ENCODE measurements at places on chromosomes 4 and X.
A peak's percentile ranks its signal among the peaks of the same experiment; 100 is the strongest.

DNA sequence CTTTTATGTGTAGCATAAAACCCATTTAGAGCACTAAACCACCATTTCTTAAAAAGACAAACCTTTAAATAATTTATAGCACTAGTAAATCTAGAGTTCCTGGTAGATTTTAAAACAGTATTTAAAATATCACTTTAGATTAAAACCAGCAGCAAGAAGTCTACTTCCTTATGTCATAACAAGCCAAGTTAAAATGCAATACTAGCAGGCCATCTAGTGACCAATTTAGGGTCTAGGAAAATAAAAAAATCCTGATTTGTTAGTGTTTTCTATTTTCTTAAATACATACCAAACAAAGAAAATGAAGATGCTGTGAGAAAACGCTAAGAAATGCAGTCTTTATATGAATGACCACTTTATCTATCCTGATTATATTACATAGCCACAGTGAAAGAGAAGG is 53.9 kb downstream of the PAPSS1 start:
- no peak for ATAC-seq

DNA sequence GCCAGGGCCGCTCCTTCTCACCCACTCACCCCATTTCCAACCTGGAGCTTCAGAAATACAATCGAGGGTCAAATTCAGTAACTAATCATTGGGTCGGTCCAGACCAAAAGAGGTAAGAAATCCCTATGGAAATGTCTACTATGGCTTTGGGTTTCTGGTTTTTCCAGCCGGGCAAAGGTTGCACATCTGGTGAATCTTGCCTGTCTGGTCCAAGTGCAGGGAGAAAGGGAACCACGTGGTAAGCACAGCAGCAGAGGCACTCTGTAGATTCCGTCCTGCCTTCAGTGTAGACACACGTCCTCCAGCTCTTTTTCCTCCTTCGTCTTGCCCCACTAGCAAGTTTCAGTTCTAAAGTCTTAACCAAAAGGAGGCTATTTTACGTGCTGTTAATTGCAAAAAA is 218.0 kb upstream of the JADE1 start:
- ATAC-seq = no peak

GRCh38 chr4:95190751-95191436 is 357.9 kb downstream of the UNC5C start:
- no peak for ATAC-seq

DNA sequence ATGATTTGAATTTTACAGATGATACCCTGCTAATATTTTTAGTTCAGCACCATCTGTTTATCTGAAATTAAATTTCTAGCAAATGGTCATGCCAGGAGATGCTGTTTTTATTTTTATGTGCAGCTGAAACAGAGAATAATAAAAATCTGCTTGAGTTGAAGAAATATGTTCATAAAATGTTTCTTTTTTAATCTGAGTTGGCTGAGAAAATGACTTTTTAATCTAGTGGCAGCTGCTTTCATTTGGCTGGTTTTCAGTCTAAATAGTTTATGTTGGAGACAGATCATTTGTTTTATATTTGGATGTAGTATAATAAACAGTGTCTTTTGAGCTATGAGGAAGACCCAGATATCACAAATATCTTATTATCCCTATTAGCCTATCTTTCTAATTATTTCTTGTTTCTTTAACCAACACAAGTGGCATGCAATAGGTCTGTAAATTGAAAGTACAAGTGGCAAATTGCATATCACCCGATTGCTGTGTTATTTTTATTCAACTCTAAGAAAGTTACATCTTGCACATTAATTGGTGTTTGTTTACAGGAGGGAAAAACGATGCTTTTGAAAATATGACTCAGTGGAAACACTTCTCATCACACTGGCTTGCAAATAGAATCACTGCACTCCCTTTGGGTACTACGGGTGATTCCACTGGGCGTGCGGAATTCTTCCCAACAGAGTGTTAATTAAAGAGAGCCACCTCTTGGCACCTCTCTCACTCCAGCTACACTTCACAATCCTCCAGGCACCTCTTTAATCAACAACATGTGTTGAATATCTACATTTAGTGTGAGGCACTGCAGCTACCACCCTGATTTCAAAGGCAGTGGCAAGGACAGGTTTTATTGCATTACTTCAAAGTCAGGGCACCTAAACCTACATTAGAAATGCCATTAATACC is 51.7 kb upstream of the AP1S2 start:
- ATAC-seq = no peak

DNA sequence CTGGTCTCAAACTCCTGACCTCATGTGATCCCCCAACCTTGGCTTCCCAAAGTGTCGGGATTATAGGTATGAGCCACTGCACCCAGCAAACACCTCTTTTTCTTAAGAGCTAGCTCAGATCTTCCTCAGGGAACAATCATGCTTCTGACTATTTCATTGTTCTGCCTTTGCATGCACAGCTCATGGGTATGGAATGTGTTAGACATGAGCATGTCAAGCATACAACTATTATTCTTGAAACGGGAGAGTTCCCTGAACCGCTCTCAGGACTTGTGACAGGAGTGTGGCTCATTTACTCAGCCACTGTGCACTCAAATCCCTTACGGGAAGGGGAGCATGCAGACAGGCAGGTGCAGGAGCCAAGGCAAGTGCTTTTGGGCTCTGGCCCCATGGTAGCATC is 231.7 kb upstream of the TAPT1 start:
- ATAC-seq = no peak

DNA sequence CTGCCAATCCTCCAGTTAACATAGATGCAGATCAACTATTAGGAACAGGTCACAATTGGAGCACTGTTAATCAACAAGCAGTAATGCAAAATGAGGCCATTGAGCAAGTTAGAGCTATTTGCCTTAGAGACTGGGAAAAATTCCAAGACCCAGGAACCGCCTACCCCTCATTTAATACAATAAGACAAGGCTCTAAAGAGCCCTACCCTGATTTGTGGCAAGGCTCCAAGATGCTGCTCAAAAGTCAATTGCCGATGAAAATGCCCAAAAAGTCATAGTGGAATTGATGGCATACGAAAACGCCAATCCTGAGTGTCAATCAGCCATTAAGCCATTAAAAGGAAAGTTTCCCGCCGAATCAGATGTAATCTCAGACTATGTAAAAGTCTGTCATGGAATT is 20.5 kb upstream of the TRIM61 start:
- no peak for ATAC-seq

DNA sequence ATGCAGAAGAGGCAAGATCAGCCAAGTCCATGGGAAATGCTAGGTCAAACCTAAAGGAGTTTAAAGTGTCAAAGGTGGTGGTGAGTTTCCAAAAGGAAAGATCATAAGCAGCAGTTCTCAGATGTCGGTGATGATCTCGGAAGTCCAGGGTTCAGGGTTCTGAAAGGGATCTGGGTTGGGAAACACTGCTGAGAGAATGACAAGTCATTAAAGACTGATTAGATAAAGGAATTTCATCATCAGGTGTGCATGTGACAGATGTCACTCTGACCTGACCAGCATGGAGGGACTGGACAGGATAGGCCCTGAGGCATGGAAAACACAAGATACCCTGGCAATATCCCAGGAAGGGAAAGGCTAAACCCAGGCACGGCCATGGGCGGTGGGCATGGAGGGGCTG is 195.7 kb upstream of the TBL1X start:
- no peak for ATAC-seq

DNA sequence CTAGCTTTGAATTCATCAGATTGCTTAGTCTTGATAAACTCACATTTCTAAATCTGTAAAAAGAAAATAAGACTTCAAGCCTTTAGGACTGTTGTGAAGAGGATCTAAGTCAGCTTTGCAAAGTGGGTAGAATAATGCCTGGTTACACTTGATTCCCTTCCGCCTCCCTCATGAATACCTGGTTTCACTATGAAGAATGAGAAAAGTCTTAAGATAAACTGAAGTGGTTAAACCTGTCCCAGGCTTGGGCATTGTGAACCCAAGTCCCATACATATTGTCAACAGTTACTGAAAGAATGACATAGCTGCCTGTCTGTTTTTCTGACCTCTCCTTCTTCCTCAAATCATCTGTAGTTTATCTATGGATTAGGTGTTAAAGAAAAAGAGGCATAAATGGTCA is 16.7 kb upstream of the GBA3 start:
- no peak for ATAC-seq

GRCh38 chr4:16524911-16525554 is 298.8 kb upstream of the TAPT1 start:
- no peak for ATAC-seq

- no peak for ATAC-seq
Observed at GRCh38 chr4:37130465-37130864, 114.1 kb upstream of the NWD2 start.

- ATAC-seq = no peak
Observed at GRCh38 chr4:6239968-6240367, 29.7 kb upstream of the WFS1 start.

GRCh38 chr4:74501579-74501978 is 56.6 kb downstream of the AREG start:
- ATAC-seq = no peak

- ATAC-seq = no peak
Observed at GRCh38 chr4:120555058-120555457, 367.5 kb downstream of the PRDM5 start.

DNA sequence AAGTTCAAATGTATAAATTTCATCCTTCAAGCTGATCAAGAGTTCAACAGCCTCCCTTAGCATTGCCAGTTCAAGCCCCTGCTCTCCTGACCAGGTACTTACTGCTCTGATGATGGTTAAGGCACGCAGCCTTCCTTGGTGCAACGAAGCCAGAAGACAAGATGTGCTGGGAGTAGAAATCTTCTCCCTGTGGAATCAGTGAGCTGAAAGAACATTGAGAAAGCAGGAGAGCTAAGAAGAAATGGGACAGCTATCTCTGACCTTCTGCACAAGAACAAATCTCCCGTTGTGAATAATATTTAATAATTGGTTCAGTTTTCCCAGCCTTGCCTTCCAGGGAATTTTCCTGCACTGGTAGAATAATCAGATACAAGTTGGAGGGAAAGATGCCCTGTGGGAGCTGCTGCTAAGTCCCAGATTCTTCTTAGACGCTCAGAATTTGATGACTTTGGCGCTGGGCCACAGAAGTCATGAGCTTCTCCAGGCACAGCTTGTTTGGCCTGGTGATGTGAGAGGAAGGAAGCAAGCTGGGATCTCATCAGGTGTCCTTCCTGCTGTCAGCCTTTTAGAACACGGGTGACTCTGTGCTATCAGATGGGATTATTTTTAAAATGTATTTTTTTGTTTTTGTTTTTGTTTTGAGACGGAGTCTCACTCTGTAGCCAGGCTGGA is 77.8 kb downstream of the CD38 start:
- no peak for ATAC-seq

GRCh38 chrX:39519030-39519488 is 578.7 kb downstream of the BCOR start:
- ATAC-seq = no peak

- no peak for ATAC-seq
Observed at GRCh38 chr4:100805538-100805937, 287.7 kb upstream of the EMCN start.

- ATAC-seq = peak; percentile 88
Observed at GRCh38 chrX:86148024-86148511, at the start of gene DACH2. Gene DACH2 (plus strand): TSS chrX:86148451.

DNA sequence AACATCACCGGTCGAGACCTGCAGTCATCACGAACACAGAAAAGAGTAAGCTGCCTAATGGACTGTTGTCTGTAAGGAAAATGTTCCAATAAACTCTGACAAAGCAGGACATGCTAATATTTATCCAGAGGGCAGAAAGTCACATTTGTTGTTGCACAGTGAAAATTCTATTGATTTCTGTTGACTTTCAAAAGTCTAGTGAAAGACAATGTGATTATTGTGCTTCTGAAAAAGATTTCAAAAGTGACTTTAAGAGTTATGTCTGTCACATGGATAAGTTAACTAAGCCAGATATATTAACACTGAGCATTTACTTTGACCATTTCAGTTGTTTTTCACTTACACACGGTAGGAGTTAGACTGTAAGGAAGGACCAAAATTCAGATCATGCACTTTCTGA is 9.3 kb upstream of the RFC1 start:
- ATAC-seq = no peak

GRCh38 chr4:188639479-188640100 is 500.3 kb downstream of the TRIML1 start:
- no peak for ATAC-seq

- no peak for ATAC-seq
Observed at GRCh38 chr4:82363896-82364487, 9.8 kb downstream of the HNRNPD start.

DNA sequence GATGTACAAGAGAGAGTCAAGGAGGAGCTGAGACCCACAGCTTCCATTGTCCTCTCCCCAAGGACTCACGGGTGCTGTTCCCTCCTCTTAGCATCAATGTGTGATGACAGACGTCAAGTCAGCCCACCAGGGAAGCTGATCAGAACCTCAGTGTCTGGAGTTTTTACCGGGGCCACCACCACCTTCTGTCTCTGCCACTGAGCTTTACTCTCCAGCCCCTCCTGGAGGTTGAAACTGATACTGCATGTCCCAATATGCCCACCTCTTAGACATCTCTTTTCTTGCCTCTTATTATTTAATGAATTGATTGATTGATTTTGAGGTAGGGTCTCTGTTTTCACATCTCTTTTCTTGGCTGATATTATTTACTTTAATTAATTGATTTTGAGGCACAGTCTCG is 10.3 kb upstream of the AKAP17A start:
- ATAC-seq = peak; percentile 57

GRCh38 chrX:96997196-96997595 is 113.5 kb downstream of the RPA4 start:
- no peak for ATAC-seq

- no peak for ATAC-seq
Observed at GRCh38 chr4:173165706-173166105, 2.9 kb upstream of the GALNT7 start.

GRCh38 chr4:123415977-123416376 is 19.4 kb downstream of the SPRY1 start:
- ATAC-seq = no peak

DNA sequence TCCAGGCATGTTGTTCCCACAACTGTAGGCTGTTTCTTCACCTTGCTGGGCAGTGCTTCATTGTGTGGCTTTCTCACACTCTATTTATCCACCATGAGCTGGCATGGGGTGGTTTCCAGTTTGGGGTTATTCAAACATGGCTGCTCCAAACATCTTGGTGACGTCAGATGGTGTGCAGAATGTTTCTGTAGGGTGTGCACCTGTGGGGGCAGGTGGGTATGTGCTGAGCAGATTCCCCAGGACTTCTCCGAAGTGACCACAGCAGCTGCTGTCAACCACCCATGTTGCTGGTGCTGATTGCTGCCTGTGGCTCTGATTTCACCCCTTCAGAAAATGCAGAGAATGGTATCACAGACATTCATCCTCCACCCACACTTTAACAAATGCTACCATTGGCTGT is 5.0 kb upstream of the PSAPL1 start:
- ATAC-seq = no peak

DNA sequence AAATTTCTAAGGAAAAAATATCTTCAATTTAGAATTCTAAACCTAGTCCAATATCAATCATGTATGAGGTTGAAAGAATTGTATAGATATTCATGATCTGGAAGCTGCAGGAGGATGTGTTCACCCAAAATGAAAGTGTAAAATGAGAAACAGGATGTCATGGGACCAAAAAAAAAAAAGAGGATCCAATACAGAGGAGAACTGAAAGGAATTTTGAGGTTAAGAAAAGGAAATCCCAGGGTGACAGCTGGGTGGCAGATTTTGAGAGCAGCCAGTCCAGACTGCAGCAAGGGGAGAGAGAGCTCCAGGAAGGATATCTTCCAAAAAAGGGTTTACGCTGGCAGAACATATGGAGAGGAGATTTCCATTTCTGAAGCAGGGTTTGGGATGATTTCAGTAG is 38.9 kb downstream of the TLR10 start:
- ATAC-seq = no peak

GRCh38 chrX:66042307-66043077 is 2.6 kb upstream of the VSIG4 start:
- ATAC-seq = no peak

GRCh38 chr4:42865572-42866189 is 26.8 kb upstream of the GRXCR1 start:
- ATAC-seq = no peak

GRCh38 chrX:126799059-126799458 is 20.5 kb upstream of the PRR32 start:
- ATAC-seq = no peak

Measured in stimulated activated memory B cell treated with anti-CD40 and anti-IgM and Interleukin-4, amounts not matched to agents 10 μg/mL and 1 μg/mL and 100 μg/mL, for 72 hours (primary cell).